Amygdala (tissue), 56 donors: ENCODE measurements at places on chromosomes 13 and 19.

- no peak for DNase-seq
Measured at GRCh38 chr13:45670189-45670885, 31.8 kb upstream of the CBY2 start.

GRCh38 chr13:43157796-43158195 lies 134.4 kb downstream of the DNAJC15 start:
- no peak for DNase-seq

DNA sequence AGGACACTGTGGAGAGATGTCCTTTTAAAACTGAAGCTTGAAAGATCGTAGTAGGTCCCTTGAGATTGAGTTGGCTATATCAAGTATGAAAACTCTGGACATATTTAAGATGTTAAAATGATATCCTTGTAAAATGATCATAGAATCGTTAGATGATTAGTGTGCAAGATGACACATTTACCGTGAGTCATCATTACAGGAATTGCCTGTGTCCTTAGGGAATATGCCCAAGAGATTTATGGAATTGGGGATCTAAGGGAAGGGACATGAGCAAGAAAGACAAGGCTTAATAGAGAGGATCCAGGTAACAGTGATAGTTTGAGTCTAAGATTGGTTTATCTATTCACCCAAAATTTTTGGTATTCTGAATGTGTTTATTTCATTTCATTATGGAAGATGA lies 233.7 kb downstream of the GPC5 start:
- DNase-seq, result no peak

DNA sequence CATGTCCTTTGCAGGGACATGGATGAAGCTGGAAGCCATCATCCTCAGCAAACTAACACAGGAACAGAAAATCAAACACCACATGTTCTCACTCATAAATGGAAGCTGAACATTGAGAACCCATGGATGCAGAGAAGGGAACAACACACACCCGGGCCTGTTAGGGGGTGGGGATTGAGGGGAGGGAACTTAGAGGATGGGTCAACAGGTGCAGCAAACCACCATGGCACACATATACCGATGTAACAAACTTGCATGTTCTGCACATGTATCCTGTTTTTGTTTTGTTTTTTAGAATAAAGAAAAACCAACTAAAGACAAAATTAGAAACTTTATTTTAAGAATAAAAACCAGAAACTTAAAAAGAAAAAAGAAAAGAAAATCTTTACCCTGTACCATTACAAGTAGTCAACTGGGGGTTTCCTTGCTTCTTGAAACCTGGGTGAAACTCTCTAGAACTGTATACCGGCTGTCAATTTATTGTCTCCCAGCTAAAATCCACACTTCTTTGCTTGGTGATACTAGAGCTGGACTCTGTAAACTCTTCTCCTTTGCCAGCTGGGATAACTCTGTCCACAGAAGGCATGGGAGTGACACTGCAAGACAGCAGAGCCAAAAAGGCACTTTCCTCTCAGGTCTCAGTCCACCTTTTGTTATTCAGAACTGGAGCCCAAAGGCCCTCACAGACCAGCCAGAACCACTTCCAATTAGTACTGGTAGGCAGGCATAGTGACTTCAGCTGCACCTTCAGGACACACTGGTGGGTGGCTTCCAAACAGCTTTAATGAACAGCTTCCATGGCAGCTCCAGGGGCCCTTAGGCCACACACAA lies 9.0 kb downstream of the MICU2 start:
- no peak for DNase-seq

DNA sequence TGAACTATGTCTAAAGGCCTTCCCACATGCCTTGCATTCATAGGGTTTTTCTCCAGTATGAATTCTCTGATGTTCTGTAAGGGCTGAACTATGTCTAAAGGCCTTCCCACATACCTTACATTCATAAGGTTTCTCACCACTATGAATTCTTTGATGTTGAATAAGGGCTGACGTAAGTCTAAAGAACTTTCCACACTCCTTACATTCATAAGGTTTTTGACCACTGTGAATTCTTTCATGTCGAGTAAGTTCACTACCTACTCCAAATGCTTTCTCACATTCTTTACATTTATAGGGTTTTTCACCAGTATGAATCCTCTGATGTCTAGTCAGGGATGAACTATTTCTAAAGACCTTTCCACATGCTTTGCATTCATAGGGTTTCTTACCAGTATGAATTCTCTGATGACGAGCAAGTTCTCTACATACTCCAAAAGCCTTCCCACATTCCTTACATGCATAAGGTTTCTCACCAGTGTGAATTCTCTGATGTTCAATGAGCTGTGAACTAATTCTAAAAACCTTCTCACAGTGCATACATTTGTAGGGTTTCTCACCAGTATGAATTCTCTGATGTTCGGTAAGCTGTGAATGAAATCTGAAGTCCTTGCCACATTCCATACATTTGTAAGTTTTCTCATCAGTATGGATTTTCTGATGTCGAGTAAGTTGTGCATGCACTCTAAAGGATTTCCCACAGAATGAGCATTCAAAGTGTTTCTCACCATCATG lies 19.1 kb upstream of the ZNF260 start:
- DNase-seq, result no peak
